ENCODE measurements at places on chromosomes 3 and 15. TPM values are rescaled to one million over a fixed set of nuclear protein-coding genes. Genes with fewer than 3 reads are reported as not detected.

GRCh38 chr15:51186891-51187290, 92.2 kb upstream of the TNFAIP8L3 start:
- no peak for DNase-seq

DNA sequence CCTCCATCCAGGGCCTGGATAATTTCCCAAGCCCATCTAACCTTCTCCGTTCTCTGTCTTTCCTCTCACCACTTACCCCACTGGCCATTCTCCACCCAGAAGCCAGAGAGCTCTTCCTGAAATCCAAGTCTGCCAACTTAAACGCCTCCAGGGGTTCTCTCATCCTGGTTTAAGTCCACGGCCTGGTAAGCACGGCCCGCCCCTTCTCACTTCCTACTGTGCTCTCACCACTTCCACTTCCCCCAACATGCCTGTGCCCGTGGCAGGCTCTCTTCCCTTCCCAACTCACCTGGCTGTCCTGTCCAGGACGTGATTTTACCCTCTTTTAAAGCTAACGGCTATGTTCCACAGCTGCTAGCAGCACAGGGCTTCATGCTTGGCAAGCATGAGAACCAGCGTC, 1.7 kb upstream of the CX3CR1 start:
- no peak for DNase-seq

DNA sequence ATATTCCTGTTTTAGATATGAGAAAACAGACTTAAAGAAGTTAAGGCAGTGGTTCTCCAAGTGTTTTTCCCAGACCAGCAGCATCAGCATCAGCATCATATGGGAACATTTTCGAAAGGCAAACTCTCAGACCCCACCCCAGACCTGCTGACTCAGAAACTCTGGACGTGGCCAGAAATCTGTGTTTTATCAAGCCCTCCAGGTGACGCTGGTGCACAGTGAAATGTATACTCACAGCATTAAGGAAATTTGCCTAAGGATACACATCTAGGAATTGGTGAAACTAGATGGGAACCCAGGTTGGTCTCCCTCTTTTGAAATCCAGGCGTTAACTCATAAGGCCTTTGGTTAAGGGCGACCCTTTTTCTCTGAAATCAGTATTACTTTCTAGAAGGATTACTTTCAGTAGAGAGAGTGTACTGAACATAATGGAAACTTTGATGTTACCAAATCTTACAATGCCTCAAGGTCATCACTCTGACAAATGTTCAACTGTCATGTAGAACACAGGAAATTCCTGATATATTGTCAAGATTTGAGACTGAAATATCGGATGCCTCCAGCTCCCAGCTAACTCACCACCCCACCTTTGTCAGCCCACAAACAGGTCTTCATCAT, 910.2 kb downstream of the ROBO1 start:
- no peak for DNase-seq

GRCh38 chr3:37308247-37308646, 133.9 kb upstream of the LRRFIP2 start:
- DNase-seq: no peak

DNA sequence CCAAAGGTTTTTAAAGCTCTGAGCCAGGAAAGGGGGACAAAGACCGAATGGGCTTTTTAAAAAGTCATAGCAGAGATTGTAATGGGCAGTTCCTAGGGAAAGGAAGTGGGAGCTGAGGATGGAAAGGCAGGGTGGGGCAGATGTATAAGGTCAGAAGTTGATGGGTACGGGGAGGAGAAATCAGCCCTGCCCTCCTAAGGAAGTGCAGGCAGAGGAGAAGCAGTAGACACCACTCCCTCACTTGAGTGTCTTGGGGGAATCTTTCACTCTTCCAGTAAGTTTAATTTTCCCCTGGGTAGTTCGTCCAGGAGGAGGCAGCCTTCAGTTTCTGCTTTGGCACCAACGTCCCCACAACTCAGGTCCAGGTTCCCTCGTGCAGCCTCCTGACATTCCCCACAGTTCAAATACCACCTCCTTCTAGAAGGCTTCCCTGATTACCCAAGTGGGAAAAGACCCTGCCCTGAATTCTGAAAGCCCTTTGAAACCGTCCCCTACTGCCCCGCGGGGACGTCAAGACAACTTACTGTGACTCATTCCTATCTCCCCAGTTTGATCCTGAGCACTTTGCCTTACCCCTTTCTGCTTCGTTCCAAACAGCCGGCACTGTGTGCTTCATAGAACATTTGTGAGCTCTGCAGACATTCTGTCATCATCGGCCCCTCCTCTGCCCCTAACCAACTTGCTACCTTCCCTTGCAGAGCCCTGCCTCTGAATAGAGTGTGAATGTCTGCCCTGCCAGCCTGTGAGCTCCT, 14.3 kb upstream of the SRP14 start:
- DNase-seq: no peak

- no peak for DNase-seq
These were observed 23.8 kb upstream of the NMB start for GRCh38 chr15:84681831-84682230.

- no peak for DNase-seq
These were observed 82.7 kb downstream of the COL8A1 start for GRCh38 chr3:99720985-99721632.

DNA sequence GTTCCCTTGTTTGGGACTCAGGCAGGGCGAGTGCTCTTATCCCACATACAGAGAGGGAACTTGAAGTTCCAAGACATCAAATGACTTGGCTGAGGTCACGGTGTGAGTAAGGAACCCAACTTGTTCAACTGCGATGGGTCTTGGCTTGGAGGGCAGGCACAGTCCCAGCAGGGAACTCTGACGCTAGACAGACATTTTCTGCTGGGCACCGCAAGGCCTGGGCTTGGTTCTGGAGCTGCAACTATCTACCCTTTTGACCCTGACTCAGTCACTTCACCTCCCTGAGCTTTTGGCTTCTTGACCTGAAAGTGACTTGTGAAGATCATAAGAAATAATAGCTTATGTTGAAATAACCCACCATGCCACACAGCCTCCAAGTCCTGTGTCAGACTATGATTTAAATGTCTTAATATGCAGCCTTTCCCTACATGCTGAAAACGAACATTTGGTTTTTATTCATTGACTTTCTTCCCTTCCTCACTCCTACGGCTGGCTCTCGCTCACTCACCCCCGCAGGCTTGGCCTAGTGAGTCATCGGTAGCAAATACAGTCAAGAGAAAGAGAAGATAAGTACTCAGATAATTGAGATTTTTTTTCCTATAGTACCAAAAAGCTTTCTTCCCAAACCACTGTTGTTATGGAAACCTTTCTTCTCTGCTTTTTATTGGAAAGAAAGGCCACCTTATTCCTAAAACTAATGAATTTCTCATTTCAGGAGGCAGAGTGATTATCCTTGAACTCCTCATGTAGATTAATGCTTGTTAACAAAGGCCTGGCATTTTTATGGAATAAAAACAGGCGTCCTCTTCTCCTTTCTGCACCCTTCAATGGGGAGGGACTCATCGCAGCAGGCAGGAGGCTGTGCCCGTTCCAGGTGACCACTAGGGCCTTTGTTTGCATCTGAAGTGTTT, 178.4 kb downstream of the ATP10A start:
- DNase-seq: no peak

DNA sequence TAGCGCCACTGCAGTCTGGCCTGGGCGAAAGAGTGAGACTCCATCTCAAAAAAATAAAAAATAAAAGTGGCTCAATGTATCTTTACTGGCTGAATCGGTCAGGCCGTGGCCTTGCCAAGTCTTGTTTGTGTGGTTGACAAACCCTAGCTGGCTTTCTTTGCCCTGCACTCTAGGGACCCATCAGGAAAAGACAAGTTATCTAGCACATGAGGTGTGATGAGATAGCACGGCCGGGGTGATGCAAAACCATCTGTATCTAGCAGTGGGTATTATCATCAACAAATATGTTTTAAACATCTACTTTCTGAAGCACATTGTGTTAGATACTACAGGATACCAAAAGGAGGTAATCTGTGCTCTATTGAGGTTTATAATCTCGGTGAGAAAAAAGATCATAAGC, 3.9 kb upstream of the DPP8 start:
- no peak for DNase-seq

DNA sequence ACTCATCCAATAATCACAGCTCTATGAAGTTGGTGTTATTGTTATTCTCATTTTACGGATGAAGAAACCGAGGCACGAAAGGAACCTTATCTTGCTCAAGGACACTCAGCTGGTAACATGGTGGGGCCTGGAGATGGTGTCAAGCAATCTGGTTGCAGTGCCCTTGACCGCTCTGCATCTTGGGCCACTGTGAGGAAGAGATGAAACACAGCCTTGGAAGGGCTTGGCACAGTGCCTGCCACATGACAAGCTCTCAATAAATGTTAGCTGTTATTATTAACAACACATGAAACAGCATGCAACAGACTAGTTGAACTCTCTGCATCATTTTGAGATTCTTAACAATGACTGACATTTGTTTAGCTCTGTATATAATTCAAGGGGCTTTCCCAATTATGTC, 10.1 kb upstream of the ITGA11 start:
- DNase-seq: no peak

DNA sequence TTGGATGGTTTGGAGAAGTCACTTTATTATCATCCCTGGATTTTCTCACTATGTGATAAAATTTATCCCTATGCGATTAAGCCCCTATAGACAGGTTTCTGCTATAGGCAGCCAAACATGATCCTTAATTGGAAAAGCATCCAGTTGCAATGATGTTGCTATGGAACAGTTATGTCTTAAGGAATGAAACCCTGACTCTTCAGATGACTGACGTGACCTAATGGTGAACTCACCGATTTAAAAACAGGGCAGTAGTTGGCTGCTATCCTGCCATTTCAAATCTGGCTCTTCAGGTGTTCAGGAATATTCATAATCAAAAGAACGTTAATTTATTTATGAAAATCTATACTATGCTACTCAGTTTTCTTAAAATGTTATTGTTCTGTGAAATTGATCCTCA, 106.8 kb upstream of the ROBO1 start:
- DNase-seq: no peak

DNA sequence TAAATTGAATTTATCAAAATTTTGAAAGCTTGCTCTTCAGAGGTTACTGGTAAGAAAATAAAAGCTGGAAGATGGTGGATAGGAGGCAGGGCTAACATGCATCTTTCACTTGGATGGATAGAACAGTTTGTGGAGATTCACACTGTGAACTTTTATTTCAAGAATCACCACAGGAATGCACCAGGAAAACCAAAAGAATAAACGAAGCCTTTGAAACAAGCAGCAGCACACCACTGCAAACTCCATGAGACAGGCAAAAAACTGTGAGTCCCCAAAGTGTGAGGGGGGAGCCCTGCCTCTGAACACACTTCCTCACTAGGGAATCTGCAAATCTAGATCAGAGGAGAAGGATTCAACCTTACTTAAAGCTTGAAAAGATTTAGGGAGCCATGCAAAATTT, 122.2 kb downstream of the RTP4 start:
- DNase-seq: no peak

DNA sequence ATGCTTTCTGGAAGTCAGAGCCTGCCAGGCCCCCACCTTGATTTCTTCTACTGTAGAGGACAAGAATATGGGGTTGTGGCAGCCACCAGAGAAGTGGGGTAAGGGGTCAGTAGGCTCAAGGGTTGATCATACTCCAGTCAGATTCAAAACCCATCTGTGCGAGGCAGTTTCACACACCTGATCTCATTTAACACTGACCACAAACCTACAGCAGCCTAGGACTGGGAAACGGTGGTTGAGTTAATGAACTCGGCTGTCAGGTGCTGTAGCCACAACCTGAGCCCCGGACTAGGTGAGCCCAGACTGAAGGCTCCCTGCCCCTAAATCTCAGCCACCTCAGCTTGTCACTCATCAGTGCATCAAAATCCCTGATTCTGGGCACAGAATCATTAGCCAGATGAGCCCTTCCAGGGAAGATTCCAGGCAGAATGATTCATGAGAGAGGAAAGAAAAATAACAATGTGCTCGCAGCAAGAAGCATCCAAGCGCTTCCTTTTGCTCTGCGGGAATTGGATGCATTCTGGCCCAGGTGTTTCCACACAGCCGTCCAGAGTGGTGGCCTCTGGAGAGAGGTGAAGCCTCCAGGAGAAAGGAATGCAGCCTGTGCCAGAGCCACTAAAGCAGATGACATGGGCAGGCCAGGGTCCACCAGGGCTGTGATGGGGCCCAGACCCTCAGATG, 102.1 kb downstream of the SRGAP3 start:
- no peak for DNase-seq

- DNase-seq: peak; percentile 16
These were observed 18.5 kb downstream of the GRAMD2A start for GRCh38 chr15:72178976-72179585.

- no peak for DNase-seq
These were observed 46.0 kb downstream of the KLF13 start for GRCh38 chr15:31372635-31373091.

GRCh38 chr3:43465109-43465508, 156.7 kb downstream of the ANO10 start:
- no peak for DNase-seq

- no peak for DNase-seq
These were observed 21.4 kb upstream of the PCOLCE2 start for GRCh38 chr3:142910280-142910679.

DNA sequence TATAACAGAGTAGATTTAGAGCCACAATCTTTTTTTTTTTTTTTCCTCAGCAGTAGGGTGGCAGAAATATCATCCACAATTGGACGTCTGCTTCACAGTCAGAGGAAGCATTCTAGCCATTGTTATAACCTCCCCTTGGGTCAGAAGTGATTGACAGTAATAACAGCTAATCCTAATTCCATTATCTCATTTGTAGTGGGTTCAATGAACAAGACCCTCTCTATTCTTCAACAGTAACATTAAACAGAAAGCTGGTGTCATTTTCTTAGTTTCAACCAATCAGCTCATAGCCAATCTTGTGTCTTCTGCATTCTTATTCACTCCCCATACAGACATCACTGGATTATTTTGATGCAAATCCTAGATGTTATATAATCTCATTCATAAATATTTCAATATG, 44.6 kb downstream of the QTRT2 start:
- no peak for DNase-seq

GRCh38 chr3:35665390-35666055, 26.2 kb downstream of the ARPP21 start:
- DNase-seq: no peak

GRCh38 chr3:136694321-136694720, 57.9 kb downstream of the STAG1 start:
- DNase-seq: no peak

- no peak for DNase-seq
These were observed 34.0 kb downstream of the STARD5 start for GRCh38 chr15:81289910-81290309.

DNA sequence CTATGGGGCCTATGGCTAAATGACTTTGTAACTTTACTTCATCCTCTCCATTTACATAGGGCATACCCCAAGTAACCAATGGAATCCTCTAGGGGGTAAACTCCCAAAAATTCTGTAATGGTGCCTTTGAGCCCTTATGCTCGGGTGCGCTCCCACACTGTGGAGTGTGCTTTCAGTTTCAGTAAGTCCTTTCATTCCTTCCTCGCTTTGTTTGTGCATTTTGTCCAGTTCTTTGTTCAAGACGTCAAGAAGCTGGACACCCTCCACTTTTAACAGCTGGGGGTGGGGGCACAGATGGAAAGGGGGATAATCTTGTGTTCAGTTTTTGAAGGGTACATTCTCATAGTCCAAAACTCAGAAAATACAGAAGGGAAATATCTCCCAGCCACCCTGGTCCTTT, 84.4 kb upstream of the C2CD4B start:
- DNase-seq: no peak

ACKR4 gene
- 2.5 TPM for total RNA-seq

CD200R1 gene
- total RNA-seq: 1.3 TPM

RHOV gene
- 8.5 TPM for total RNA-seq

ALS2CL gene
- 20.6 TPM for total RNA-seq

ACSBG1 gene
- 1.9 TPM for total RNA-seq

HACD3 gene
- 23.2 TPM for total RNA-seq

GRIP2 gene
- total RNA-seq: 0.88 TPM

MINAR1 gene
- total RNA-seq: 0.16 TPM

KIF23 gene
- 2.2 TPM for total RNA-seq

Measured in breast epithelium (tissue), 4 donors.